ENCODE measurements at places on chromosomes 7 and 10.

DNA sequence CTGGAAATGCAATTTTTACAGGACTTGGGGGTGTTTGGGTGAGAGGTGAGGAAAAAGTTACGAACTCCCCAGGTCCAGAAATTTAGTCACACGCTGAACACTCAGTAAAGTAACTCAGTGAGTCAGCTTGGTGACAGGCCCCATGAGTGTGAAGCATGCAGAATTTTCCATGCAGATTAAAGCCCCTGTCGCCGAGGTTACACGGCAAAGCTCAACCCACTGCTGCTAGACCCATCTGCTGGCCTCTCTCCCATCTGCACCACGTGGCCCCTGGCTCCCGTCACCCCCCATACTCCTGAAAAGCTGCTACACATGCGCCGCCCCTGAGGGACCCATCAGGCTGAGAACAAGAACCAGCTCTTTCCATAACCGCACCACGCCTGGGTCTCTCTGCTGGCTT is 7.0 kb upstream of the MMP21 start:
- DNase-seq: no peak

DNA sequence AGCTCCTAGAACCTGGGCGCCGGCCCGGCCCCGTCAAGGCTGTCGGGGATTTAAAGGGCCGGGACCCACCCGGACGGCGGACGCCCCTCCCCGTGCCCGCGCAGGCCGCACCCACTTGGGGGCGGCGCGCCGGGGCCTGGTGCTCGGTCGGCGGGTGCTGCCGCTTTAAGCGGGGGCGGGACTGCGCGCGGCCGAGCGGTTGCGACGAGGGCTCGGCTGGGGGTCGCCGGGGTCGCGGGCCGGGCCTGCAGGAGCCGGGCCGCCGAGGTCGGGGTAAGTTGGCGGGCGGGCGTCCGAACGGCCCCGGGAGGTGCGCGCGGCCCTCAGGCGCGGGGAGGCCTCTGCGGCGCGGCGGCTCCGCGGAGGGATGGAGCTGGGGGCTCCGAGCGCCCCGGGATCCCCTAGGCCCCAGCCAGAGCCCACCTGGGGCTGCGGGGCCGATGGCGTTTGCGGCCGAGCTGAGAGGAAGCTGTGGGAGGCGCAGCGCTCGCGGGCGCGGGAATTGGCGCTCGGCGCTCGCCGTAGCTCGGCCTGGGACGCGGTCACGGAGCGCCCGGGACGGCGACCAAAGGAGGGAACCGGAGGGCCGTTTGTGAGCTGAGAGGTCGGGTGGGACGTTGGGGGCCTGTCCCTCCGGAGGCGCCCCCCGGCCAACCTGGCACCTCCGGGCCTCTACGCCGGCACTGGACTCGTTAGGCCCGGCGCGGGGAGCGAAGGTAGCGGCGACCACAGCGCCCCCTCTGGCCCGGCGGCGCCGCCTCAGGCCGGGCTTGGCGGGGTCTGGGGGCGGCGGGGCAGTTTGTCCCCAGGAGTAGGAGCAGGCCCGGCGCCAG is at the start of gene TRRAP:
TSS of gene TRRAP (plus strand) at position 168 of the 833 bp plus-strand sequence. CDS start 2,619 bp downstream, outside the sequence.
- DNase-seq: no peak

DNA sequence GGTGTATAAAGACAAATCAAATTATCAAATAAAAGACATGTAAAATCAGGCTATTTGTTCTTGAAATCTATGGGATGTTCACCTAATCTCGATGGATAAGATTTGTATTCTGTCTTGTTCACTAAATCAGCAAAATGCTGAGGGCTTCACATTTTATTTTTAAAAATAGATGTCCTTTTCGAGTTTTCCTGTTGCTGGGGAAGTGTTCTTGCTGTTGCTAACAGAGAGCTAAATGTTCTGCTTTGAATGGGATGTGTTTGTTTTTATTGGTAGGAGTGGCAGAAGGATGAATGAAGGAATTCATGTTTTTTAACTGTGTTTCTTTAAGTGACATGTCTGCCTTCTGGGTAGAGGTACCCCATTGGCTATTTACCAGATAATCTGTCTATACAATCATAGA is 7.3 kb upstream of the SNX13 start:
- no peak for DNase-seq

DNA sequence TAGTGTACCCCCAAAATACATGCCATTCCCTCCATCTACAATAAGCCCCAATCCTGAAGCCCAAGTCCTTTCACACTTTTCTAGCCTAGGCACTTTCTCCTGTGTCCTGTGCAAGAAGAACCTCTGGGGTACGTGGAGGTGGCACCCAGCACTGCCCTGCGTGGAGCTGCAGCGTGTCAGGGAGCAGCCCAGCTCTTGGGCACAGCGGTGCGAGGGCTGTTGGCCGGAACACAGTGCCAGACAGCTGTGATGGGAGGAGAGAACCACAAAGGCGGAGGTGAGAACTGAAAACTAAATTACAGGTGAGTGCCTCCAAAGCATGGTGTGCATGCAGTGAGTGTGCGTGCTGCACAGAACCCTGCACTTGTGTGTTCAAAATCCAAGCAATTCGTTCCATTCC is 621.3 kb upstream of the ADARB2 start:
- no peak for DNase-seq

- peak; percentile 15 for DNase-seq
Observed at GRCh38 chr10:59177031-59177797, 771 bp downstream of the PHYHIPL start.

DNA sequence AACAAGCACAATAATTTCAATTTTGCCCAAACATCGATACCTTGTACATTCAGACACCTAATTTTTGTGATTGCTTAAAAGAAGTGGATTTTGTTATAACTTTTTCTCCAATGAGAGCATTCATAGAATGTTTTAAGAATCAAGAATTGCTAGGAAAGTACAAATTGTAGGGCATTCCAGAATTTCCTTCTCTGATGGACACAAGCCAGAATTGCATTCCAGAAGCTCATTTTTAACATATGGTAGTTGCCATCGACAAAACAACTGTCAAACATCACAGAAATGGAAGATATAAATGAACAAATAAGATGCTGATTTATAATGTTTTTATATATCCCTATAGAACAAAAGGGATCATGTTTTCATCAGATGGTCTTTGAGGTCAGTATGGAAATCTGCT is 258.4 kb upstream of the NPVF start:
- no peak for DNase-seq

GRCh38 chr7:121304102-121304658 is 24.6 kb upstream of the WNT16 start:
- DNase-seq: no peak

DNA sequence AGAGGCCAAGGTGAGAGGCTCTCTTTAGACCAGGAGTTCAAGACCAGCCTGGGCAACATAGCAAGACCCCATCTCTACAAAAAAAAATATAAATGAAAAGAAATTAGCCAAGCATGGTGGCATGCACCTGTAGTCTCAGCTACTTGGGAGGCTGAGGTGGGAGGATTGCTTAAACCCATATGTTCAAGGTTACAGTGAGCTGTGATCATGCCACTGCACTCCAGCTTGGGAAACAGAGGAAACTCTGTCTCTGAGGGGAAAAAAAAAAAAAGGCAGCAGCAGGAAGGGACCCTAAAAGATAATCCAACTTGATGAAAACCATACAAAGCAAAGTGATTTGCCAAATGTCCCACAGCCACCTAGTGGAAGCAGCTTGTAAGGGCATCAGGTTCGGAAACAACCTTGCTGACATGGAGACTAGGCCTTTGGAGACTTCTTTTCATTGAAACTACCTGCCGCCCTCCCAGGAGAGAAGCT is 15.6 kb upstream of the PBLD start:
- no peak for DNase-seq

DNA sequence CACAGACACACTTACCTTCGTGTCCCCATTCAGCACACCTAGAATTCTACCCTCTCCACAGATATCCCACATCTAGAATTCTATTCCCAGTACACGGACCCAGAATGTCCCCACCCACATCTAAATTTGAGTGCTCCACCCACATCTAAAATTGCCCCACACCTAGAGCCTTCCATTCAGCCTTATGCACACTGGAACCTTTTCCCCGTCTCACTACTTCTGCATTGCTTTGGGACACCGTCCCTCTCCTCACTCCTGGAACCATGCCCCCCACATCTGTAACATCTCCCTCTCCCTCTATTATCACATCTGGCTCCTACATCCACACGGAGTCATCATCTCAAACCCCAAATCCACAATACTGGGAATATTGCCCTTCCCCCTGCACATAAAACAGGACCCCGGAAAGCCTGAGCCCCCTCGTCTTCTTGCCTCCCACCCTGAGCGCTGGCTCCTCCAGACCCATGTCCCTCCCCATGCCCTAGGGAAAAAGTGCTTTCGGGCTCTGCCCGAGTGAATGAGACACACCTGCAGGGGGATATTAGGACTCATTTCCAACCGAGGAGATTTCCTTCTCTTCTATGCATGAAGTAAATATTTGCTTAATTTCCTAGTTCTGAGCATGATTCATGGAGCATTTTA is 125.8 kb upstream of the UNC5B start:
- DNase-seq: no peak

DNA sequence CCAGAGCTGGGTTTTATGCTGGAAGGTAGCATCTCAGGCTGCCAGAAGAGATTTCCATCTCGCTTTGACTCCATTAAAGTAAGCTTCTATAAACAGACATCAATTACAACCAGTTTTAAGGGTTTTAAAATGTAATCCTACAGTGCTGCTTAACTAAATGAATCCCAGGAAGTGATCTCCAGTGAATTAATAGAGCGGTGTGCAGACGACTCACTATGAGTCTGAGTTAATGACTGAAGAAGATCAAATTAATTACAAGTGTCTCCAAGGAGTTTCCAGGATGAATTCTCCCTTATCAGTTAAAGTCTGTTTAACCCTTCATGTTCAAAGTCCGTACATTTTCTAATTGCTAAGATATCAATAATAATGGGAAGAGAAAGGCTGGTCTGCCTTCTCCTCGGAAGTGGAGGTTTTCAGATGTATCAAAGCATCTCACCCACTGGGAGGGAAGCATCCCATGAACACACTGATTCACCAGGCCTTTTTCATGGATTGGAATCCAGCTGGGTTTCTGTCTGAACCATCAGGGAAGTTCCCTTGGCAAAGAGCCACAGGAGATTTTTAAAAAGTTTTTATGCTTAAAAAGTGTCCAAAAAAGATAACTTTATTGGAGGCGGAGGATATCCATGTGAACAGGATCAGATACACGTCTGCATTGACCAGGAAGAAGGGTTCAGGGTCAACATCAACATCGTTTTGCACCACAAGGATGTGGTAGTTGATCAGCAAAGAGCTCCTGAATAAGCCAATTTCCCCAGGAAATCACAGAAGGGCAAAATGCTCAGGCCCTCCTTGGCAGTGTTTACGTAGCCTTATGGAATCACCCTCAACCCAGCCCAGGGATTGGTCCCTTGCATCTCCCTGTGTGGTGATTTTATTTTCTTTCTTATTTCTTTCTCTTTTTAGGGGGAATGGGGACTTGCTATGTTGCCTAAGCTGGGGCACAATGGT is 288.2 kb downstream of the POU6F2 start:
- DNase-seq: no peak

DNA sequence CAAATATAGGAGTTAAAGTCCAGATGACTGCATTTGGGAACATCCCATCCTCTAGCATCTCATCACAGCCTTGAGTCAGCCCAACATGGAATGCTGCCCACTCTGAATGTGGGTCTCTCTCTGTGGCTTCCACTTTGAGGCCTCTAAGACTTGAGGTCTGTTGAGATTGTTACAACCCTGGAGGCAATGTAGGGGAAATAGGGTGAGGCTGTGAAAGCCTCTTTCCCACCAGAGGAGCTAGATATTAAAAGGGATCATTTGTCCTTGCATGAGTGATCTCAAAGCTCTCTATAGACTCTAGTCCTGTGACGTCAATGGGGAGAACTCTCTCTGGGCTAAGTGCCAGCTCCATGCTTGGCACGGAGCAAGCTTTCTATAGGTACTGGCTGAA is 6.4 kb upstream of the GOLGA7B start:
- no peak for DNase-seq

- no peak for DNase-seq
Observed at GRCh38 chr10:4352414-4352961, 473.5 kb upstream of the AKR1E2 start.

- DNase-seq: no peak
Observed at GRCh38 chr10:70576803-70577517, 25.6 kb downstream of the PRF1 start.

GRCh38 chr7:1296356-1296981 is 63.8 kb downstream of the UNCX start:
- no peak for DNase-seq

DNA sequence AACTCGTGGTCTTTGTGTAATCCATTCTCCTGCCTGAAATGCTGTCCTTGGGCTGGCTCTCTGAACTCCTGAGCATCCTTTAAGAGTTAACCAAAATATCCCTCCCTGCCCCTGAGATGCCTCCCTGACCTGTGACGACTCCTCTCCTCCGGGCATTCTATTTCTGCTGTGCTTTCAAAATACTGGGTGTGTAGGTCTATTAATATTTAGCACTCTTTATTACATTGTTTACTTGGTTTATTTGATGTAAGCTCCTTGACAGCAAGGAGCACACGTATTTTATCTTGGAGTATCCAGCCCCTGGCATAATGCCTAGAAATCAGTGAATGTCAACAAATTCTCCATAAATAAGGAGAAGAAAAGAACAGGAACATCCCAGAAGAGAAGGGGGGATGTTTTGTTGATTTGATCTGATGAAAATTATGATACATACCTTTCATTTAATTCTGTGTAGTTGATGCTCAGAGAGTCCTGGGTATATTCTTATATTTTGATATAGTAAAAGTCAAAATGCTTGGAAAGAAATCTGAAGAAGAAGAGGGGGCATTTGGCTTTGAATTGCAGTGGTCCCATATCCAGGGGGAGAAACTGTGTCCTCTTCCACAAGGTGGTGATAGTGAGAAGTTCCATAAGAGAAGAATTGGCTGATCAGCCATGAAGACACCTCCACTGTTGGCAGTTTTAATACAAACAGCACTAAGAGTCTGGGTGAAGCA is 107.7 kb upstream of the MPP7 start:
- DNase-seq: no peak

GRCh38 chr10:49568235-49568634 is 29.3 kb upstream of the ERCC6 start:
- no peak for DNase-seq

GRCh38 chr7:124106575-124106974 is 73.7 kb upstream of the TMEM229A start:
- DNase-seq: peak; percentile 10

- no peak for DNase-seq
Observed at GRCh38 chr10:132250481-132251475, 57.0 kb downstream of the STK32C start.

DNA sequence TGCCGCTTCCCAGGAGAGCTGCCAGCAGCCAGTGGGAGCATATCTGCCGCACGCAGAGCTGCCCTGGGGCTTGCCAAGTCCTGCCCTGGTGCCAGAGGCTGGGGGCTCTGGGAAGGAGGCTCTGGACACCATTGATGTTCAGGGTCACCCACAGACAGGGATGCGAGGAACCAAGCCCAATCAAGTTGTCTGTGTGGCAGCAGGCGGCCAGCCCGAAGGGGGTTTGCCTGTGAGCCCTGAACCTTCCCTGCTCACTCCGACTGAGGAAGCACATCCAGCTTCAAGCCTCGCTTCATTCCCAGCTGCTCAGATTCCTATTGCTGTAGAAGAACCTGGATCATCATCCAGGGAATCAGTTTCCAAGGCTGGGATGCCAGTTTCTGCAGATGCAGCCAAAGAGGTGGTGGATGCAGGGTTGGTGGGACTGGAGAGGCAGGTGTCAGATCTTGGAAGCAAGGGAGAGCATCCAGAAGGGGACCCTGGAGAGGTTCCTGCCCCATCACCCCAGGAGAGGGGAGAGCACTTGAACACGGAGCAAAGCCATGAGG is 94.6 kb downstream of the TACC2 start:
- DNase-seq: no peak

GRCh38 chr7:103065667-103066066 is 8.9 kb downstream of the FBXL13 start:
- no peak for DNase-seq

GRCh38 chr10:88987243-88987725 is 3.3 kb upstream of the FAS start:
- no peak for DNase-seq
